AG04450 (cell line): ENCODE measurements at places on chromosomes 6 and 20.

GRCh38 chr6:116932496-116932895 is 55.5 kb downstream of the RFX6 start:
- DNase-seq, result no peak

GRCh38 chr6:16851758-16852157 is 90.5 kb upstream of the ATXN1 start:
- no peak for DNase-seq

- no peak for DNase-seq
These were observed 911 bp downstream of the ENPP3 start for GRCh38 chr6:131638013-131638412.

- no peak for DNase-seq
These were observed 86.0 kb upstream of the SLC2A12 start for GRCh38 chr6:134138226-134138975.

GRCh38 chr6:52000064-52000463 is 87.3 kb downstream of the PKHD1 start:
- DNase-seq, result no peak

GRCh38 chr6:5108536-5109150 is 23.5 kb downstream of the PPP1R3G start:
- no peak for DNase-seq

- no peak for DNase-seq
These were observed 48.1 kb downstream of the TBC1D7 start for GRCh38 chr6:13280254-13280653.

- no peak for DNase-seq
These were observed 150.4 kb downstream of the MRPL14 start for GRCh38 chr6:43976706-43977403.

DNA sequence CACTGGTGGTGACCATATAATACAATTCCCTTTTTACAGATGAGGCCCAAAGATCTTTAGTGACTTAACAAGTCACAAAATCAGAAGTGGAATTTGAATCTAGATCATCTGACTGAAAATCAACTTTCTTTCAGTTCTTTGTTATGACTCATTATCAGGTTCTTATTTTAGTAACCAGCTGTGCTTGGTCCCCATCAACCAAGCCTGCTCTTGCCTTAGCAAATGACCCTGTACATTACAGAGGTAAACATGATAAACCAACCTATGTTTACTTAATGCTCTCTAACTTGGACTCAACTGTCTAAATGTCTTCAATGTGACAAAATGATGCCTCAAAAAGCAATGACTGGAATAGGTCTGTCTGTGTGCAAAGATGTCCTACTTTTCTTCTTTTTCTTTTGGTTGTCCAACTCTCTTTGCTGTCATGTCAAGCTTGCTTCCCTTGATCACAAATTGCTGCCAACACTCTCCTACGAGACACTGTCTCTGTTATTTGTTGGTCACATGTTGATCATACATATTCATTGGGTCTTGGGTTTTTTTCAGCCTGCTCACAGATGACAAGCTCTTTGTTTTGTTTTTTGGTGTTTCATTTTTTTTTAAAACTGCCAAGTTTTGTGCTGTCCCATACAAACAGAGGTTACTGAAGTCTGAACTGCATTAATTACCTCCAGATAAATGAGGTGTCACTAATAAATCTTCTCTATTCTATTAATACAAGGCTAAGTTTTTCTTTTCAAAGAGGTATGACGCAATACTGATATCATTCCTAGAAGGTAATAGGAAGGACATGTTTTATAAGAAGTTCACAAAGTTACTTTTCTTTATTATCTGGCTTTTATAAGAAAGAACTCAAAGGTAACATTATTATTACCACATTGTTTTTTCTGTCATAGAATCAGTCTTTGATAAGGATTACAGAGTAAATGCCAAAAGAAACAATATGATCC is 62.2 kb upstream of the PLN start:
- DNase-seq, result no peak

DNA sequence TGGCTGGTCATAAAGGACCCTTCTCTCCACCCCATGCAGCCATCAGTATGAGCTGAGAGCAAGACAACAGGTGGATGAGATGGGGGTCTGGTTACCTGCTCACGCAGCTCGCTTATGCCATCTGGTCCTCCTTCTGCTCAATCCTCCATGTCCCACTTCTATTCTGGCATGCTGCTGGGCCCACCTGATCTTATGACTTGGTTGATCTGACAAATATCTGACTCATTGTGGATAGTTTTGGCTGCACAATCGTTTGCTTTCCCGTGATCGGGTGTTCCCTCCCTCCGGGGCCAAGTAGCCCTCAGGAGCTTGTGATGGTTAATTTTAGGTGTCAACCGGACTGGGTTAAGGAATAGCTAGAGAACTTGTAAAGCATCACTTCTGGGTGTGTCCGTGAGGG is 26.6 kb upstream of the ELMO2 start:
- no peak for DNase-seq

DNA sequence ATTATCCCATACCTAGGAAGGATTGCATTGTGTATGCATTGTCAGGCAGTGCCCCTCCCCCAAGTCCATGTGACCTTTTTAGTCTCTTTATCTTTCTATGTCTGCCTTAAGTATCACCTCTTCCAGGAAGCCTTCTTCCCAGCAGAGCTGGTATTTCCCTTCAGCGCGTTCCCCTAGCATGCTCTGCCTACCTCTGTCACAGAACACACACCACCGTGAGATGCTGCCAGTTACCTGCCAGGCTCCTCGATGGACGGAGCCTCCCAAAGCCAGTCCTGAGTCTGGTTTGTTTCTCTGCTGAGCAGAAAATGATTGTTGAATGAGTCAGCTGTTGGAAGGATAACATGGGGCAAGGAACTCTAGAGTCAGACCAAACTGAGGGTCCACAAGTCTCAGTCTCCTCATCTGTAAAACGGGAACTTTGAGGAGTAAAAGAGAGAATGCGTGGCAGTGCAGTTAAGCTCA is 11.3 kb upstream of the ZNF335 start:
- DNase-seq, result no peak

DNA sequence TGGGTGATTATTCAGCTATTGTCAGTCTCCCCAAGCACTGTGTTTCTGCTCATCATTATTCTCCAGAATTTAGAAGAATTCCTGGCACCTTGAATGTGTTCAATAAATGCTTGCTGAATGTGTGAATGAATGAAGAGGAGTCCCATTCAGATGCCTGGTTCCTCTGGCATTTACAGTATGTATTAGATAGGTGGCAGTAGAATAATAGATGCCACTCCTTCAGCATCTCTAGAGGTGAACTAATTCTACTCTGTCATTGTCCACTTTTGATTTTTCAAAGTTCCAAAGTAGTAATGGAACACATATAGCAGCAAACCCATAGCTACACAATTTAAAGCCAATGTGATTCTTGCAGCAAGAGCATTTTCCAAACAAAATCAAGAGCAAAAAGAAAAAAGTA is 118.9 kb upstream of the CEP162 start:
- DNase-seq, result no peak

GRCh38 chr6:13011612-13012146 is 295.1 kb downstream of the PHACTR1 start:
- DNase-seq, result no peak

- DNase-seq, result no peak
These were observed 79.5 kb upstream of the HTR1E start for GRCh38 chr6:86857783-86858182.

GRCh38 chr20:14295238-14295637 is 42.2 kb downstream of the FLRT3 start:
- no peak for DNase-seq

- no peak for DNase-seq
These were observed 579 bp upstream of the BPHL start for GRCh38 chr6:3117912-3118352.

GRCh38 chr6:28208111-28208659 is 16.9 kb upstream of the ZSCAN9 start:
- no peak for DNase-seq

DNA sequence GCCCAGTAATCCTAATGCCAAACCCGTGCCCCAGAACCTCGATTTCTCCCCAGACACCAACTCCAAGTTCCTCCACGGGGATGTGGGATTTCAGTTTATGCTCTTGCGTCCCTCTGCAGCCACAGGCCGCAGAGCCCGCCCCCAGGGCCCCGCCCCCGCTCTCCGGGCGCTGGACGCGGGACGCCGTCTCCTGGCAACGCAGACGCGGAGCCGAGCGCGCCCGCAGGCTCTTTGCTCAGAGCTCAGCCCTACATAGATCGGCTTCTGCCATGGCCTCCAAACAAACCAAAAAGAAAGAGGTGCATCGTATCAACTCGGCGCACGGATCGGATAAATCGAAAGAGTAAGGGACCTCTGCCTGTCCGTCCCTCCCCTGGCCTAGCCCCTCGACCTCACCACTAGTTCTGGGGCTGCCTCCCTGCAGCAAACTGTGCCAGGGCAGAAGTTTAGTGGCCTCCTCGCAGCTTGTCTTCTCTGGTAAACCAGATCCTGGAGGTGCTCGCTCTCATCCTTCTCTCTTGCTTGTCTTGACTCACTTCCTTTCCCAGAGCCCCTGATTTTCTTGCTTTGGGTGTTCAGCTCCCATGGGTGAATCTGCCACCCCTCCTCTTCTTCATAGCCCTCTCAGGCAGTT is at the start of gene ADGB:
Gene ADGB, plus strand, starts transcription at position 201 of the 634 bp plus-strand sequence. Its CDS starts 69 bp downstream, at position 270.
- DNase-seq, result peak; percentile 3

- no peak for DNase-seq
These were observed 554.4 kb downstream of the KIF16B start for GRCh38 chr20:16018881-16019280.

- no peak for DNase-seq
These were observed 32.1 kb downstream of the TP53INP2 start for GRCh38 chr20:34736106-34736735.

GRCh38 chr6:130632277-130632676 is 194.9 kb upstream of the SMLR1 start:
- DNase-seq, result no peak

DNA sequence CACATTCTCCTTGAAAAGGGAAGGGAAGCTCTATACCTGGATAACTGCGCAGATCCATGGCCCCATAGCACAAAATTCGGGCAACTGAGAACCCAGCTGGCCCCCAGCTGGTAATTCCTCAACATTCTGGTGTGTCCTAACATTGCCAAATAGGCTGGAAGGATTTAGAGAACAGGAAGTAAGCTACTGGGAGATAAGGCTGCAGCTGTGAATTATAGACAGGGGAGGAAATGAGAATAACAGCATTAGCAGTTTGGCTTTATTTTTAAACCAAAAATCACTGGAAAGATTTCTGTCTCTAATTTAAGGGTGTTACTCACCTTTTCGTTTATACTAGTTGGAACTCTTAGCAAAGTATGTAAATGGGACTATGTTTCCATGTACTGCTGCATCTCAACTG is 97.2 kb downstream of the TULP4 start:
- DNase-seq, result no peak

DNA sequence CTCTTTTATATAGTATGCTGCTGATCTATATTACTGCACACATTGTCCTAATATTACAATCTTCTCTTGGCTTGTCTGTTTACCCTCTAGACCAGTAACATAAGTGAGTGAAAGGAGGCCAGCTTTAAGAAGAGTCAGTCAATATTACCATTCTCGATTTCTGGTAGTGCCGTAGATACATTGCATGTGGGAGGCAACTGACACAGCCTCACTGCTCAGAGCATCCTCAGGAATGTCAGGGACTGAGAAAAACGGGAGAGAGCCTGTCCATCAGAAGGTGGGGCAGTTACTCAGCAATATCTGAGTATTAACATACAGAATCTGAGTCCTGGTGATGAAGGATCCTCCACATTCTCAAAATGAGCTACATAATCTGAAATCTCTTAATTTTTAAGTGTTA is 259.9 kb downstream of the GJA1 start:
- DNase-seq, result no peak

GRCh38 chr6:88750936-88751335 is 212.5 kb downstream of the RNGTT start:
- no peak for DNase-seq

- DNase-seq, result no peak
These were observed 383.3 kb upstream of the CITED2 start for GRCh38 chr6:139757784-139758183.

GRCh38 chr6:53854843-53855567 is 60.2 kb downstream of the LRRC1 start:
- DNase-seq, result no peak

- DNase-seq, result no peak
These were observed 119.5 kb downstream of the PHACTR3 start for GRCh38 chr20:59723607-59724456.

DNA sequence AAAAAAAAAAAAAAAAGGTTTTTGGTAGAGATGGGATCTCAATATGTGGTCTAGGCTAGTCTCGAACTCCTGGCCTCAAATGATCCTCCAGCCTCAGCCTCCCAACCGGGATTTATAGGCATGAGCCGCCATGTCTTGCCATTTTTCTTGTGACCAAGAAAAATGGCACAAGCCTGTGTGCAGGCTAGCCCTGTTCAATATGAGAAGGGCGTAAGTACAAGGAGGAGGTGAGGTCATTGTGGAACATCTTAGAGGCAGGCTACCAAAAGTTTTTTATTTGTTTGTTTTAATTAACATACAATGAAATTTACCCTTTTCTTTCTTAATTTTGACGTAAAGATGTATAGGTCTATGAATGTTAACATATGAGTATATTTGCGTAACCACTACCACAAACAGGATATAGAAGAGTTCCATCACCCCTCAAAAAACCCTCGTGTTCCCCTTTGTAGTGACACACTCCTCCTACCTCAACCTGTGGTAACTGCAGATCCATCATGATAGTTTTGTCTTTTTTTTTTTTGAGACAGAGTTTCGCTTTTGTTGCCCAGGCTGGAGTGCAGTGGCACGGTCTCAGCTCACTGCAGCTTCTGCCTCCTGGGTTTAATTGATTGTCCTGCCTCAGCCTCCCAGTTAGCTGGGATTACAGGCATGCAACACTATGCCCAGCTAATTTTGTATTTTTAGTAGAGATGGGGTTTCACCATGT is 28.3 kb upstream of the KIF3B start:
- DNase-seq, result no peak

- DNase-seq, result no peak
These were observed 41.8 kb downstream of the C6orf58 start for GRCh38 chr6:127618729-127619128.
